Skeletal muscle cell (primary cell): ENCODE measurements at places on chromosomes 16 and 17.

DNA sequence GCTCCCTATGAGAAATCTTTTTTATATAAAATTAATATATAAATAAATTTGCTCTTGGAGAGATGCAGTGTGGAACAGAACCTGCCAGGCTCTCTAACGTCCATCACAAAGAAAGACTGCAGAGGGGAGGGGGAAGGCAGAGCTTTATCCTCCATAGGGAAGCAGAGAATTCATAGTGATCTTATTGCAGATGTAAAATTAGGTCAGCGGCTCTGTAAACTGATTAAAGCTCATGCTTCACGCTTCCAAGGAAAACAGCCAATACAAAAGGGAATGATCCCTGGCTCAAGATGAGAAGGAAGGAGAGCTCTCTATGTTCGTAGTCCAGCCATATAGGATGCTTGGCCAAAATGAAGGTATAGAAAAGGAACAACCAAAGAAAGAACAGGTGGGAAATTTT, 532.3 kb upstream of the PSMD7 start:
- DNase-seq: no peak

DNA sequence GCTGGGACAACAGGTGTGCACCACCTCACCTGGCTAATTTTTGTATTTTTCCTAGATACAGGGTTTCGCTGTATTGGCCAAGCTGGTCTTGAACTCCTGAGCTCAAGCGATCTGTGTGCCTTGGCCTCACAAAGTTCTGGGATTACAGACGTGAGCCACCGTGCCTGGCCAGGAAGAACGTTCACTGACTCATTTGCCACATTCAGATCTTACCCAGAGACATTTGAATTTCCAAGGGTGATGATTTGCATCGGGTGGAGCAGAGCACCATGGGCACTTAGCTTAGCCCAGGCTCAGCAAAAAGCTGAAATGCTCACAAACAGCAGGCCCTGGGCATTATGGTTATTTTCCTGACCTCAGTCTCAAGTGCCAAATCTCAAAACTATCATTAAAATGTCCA, 14.5 kb upstream of the ADORA2B start:
- DNase-seq: no peak

DNA sequence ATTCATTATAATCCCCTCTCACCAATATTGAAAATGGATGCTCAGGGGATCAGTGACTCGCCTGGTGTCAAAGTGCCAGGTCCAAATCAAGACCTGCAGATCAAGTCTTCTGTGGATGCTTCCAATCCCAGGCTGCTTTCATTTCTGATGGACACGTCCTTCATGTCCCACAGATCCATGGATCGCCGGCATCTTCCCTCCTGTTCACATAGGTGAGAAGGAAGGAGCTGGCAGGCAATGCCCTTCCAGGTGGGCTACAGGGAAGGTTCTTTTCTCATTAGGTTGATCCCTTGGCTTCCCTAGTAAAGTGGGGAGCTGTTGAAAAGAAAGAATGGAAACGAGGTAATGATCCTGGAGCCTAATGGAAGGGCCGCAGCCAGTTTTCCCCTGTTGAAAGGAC, 159.7 kb upstream of the RPH3AL start:
- no peak for DNase-seq

- DNase-seq: no peak
These were observed 9.0 kb downstream of the ABR start for GRCh38 chr17:1170739-1171138.

DNA sequence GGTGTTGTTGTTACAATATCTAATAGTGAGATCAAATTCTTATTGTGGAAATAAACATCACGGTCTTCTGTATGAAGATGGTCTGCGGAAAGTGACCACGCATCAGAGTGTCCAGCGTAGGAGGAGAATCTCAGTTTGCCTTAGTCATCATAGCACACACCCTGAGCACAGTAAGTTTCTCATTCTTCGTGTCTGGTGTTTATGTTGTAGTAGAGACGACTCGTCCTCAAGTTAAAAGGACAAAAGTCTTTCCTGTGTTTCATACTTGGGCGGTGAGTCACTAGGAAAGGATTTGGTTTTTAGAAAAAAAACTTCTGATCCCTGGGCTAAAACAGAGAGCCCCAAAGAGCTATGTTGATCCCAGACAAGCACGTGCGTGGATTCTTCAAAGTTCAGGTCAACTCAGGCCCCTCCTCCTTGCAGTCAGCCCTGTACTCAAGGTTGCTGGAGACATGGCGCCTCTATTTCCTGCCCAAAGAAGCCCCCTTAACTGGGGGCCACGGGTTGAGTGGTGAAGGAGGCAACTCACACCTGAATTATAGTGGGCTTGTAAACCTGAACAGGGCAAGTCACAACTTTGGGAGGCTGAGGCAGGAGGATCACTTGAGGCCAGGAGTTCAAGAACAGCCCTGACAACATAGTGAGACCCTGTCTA, 170.4 kb downstream of the ZFHX3 start:
- DNase-seq: peak; percentile 65

GRCh38 chr17:49993423-49994060, 1.5 kb downstream of the DLX3 start:
- DNase-seq: no peak

DNA sequence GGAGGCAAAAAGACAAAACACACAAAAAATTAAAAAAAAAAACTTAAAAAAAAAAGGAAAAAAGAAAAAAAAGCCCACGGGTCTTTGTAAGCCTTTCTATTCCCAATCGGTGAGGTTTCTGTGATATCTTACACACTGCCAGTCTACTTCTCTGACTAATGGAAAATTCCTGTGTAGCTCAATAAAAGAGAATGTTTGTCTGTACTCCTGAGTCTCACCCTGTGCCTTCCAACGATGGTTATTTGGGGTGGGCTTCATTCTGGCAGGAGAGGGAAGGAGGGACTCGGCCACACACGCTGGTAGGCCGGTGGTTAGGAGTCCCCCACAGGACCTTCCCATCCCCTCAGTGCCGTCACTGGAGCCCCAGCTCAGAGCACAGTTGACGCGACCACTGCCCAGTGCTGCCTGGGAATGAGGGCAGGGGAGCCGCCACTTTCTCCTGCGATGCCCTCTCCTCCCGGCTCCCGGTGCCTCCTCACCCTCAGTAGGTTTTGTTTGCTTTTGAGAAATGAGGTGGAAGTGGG, 68.0 kb downstream of the AMFR start:
- no peak for DNase-seq

DNA sequence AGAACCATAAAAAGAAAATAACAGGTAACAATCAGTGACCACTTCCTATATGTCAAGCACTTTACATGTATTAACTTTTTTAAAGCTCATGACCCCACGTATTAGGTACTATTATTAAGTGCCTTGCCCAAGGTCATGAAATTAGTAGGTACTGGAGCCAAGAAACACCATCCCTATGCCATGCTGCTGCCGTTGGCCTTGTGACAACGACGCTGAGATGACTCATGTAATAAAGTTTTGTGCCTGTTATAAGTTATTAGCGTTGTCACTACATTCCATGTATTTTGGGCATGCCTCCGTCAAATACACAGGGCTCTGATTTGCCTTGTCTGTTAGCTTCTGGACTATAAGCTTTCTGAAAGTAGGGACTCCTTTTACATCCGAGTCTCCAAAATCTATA, 1.4 kb downstream of the BBS2 start:
- no peak for DNase-seq
